ENCODE measurements at places on chromosomes 2 and 18.

DNA sequence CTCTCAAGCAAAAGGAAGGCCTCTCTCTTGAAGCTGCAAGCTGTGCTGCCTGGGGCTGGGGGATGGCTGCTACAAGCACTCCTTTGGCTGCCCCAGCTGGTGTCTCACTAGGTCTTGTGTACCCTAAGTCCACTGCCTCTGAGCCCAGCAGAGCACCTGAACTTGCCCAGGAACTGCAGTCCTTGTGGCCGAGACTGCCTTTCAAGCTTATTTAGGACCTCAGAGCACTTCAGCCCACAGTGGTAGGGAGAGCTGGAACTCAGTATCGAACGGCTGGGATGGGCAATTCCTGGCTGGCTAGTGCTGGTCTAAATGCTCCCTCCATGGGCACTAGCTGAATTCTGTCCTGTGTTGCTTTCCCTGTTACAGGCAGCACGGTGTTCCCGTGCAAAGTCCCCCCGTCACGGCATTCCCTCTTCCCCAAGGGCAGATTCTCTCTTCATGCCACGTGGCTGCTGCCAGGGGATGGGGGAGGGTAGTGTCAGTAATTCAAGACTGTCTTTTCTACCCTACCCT lies 25.9 kb downstream of the STPG4 start:
- no peak for DNase-seq

- DNase-seq, result no peak
These were observed 60.5 kb downstream of the MAP4K4 start for GRCh38 chr2:101758001-101758400.

GRCh38 chr18:65721619-65722018 lies 29.2 kb upstream of the CDH7 start:
- no peak for DNase-seq

DNA sequence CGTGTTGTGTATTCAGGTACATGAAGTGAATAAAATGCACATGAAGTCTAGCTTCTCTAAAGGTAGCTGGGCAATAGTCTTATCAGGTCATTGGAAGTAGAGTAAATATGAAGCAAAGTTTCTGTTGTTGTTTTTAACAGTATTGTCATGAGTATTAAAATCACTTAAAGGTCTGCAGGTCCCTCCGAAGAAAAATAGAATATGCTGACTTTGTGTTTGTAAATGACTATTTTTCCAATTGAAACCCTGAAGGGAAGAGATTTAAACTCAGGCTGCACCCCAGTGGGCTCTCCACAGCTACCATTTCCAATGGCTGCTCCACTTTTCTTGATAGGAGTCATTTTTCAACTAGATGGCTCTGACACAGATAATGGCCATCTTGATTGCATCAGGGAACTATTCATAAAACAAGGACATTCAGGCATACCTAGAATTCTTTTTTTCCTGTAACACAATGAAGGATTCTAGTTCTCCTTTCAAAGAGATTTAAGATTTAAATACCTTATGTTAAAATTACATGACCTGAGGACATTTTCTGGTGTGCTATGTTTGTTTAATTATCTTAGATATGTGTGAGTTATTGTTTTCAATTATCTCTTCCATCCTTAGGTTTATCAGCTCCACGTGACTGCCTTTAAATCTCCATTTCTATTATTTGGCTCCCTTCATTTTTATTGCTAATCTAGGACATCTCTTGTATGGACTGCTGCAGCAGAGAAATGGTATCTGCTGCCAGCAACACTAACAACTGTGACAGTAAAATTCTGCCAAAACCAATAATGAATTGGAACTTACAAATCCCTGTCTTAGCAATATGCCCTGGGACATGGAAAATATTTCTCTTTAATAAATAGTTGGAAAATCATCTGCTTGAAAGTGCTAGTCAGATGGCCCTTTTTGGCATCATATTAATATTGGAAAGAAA lies 149.2 kb upstream of the NOSTRIN start:
- DNase-seq, result no peak

GRCh38 chr2:109178968-109179367 lies 50.0 kb downstream of the SH3RF3 start:
- DNase-seq, result no peak

Measured in trophoblast cell (in vitro differentiated cells and primary cell).